Activated naive CD4-positive, alpha-beta T cell treated with anti-CD3 and anti-CD28 coated beads for 36 hours (primary cell): ENCODE measurements at places on chromosomes 2 and 18.
A peak's percentile ranks its signal among the peaks of the same experiment; 100 is the strongest.

DNA sequence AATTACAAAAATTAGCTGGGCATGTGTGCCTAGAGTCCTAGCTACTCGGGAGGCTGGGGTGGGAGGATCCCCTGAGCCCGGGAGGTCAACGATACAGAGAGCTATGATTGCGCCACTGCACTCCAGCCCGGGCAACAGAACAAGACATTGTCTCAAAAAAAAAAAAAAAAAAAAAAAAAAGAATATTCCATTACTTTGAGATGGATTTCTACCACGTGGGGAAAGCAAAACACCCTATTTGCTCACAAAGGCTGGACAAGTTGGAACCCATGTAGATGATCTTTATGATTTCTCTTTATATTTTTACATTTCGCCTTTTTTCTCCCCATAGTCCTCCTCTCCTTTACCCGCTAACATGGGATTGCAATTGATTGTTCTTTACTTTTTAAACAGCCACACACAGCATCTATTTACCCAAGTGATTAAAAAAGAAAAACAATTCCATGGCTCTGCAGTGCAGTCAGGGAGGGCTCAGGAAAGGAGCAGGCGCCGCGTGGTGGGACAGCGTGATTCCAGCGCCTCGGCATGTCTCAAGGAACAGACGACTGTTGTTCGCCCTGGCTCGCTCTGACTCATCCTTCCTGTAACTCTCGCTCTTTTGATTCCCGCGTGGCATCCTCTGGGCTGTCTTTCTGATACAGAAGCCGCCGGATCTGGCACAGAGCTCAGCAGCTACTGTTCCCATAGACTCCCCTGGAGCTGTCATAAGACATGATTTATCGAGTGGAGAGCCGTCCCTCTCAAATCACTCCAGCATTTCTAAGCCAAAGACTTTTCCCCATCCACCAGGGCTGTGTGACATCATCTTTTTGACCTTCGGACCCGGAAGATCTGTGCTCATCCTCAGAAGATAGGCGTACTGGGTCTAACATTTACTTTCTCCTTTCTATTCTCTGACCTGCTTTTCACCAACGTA is 230.4 kb upstream of the AGAP1 start:
- no peak for DNase-seq

DNA sequence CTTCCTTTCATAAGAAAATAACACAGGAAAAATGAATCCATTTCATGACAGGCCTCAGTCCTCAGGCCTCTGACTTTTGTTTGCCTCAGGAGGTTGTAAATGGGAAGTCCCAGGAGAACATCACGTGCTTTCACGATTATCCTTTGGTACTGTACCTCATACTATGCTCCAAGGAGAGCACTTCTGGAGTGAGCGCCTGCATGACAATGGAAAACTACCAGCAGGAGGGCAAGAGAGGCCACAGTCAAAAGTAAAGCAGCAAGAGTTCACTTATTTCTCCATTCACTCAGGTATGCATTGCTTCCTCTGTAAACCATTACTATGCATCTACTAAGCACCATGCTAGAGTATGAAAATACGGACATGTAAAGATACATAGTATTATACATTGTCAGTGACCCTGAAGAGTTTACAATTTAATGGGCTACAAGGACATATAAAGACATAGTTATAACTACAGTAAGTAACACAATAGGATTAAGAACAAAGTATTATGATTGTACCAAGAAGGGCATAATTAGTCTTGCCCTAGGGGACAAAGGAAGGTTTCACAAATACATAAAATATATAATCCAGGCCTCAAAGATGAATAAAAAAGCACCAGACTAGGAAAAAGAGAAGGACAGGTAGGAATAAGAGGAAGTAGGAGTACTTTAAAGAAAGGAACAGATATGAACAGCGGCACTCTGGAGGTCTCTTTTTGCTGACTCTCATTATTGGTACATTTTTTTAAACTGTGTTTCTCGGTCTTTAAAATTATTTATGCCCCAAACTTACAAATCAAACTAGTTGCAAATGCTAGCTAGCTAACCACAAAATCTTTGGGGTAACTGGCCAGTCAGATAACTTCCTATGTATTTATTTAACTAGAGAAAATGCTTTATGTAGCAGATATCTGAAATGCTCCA is 806.7 kb downstream of the NRXN1 start:
- DNase-seq: no peak

GRCh38 chr2:10482913-10483312 is 34.8 kb upstream of the ODC1 start:
- no peak for DNase-seq

DNA sequence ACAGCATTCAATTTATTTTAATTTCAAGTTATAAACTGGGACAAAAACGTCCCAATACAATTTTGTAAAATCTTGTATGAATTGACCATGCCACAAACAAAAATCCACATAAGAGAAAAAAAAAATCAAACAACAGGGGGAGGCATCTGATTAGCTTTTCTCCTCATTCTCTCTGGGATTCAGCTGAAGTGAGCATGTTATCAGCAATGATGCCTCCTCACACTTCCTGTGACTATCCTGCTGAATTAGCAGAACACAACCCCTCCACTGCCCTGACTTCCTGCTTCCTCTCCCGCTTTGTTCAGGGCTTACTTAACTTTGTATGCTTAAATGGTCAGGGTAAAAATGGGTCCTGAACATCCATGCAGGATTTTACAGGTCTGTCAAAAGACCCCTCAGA is 132.2 kb upstream of the ITGB6 start:
- DNase-seq: peak; percentile 50

DNA sequence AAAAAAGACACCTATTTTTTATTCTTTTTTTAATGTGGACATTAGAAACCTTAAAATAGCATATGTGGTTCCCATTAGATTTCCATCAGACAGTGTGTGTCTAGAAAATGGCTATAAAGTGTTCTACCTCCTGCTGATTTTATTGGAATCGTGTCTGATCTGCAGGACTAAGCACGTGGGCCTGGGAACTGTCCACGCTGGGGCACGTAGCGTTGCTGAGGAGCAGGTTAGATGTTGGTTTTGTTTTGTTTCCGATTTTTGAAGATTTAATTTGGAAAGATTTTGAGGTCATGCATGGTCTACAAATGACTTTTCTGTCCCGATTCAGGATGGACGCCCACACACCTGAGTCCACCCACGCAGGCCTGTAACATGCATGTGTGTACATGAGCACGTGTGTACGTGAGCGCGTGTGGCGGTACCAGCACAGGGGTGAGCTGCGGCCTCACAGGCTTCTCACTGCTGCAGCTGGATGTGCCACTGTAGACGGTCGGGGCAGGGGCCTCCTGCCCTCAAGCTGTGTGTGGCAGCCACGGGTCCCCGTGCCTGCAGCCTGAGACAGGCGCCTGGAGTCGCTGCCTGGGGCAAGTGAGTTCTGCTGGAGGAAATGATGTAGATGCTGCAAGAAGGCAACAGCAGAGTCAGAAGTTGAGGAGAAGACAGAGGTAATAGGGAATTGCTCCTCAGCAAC is 99.7 kb upstream of the CTDP1 start:
- DNase-seq: no peak

DNA sequence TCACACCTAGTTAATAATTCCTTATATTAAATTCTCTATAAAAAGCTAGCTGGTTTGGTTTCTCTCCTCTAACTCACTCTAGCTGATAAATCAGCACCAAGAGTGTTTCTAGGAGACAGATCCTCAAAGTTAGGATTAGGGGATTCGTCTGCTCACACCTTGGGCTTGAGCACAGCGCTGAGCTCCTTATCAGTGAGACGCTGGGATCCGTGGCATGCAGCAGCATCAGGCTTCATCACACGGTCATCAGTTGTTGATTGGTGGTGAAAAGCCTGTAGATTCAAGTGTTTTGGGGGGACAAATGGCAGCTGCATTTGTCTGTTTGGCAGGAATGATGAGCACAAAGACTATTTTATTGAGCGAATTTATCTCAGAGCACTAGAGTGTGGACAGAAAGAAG is 72.6 kb upstream of the MC2R start:
- DNase-seq: no peak

DNA sequence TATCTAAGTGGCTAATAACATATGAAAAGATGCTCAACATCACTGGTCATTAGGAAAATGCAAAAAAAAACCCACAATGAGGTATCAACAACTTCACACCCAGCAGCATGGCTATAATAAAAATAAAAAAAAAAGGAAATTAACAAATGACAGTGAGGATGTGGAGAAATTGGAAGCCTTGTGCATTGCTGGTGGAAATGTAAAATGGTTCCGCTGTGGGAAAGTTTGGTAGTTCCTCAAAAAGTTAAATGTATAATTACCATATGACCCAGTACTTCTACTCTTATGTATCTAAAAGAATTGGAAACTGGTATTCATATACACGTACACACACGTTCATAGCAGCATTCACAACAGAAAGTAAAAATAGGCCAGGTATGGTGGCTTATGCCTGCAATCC is 15.5 kb upstream of the CACNB4 start:
- DNase-seq: no peak

GRCh38 chr2:2112416-2113105 is 218.5 kb downstream of the MYT1L start:
- DNase-seq: no peak

- DNase-seq: no peak
These were observed 83.0 kb upstream of the MBOAT2 start for GRCh38 chr2:9086465-9086864.
